ENCODE measurements at places on chromosomes 7 and 10.
A peak's percentile ranks its signal among the peaks of the same experiment; 100 is the strongest.

- no peak for DNase-seq
Observed at GRCh38 chr10:86186633-86187032, 180.0 kb downstream of the GRID1 start.

DNA sequence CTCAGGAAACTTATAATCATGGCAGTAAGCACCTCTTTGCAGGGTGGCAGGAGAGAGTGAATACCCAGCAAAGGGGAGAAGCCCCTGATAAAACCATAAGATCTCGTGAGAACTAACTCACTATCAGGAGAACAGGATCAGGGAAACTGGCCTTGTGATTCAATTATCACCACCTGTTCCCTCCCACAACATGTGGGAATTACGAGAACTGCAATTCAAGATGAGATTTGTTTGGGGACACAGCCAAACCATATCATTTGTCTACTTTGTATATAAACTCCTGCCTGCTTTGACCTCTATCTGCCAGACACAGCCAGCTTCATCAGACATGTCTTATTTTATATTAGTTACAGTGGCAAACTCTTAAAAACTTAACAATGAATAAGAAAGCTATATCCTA is 50.4 kb downstream of the ARMC3 start:
- peak; percentile 63 for DNase-seq

DNA sequence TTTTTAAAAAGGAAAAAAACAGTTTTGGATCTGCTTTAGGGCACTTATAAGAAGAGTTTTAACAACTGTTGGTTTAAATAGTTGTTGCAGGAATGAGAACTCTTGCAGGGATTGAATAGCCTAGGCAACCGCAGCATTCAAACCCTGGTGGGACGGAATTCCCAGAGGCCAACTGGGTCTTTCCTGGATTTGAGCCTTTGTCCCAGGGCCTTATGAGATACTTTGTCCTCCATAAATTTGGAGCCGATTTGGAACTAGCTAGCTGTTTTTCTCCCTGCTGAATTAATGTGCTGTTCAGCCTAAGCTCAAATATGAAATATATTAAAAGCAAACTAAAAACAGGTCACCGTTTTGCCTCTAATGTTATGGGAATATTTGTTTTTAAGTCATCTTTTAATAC is 109.6 kb downstream of the LRMDA start:
- DNase-seq: no peak

DNA sequence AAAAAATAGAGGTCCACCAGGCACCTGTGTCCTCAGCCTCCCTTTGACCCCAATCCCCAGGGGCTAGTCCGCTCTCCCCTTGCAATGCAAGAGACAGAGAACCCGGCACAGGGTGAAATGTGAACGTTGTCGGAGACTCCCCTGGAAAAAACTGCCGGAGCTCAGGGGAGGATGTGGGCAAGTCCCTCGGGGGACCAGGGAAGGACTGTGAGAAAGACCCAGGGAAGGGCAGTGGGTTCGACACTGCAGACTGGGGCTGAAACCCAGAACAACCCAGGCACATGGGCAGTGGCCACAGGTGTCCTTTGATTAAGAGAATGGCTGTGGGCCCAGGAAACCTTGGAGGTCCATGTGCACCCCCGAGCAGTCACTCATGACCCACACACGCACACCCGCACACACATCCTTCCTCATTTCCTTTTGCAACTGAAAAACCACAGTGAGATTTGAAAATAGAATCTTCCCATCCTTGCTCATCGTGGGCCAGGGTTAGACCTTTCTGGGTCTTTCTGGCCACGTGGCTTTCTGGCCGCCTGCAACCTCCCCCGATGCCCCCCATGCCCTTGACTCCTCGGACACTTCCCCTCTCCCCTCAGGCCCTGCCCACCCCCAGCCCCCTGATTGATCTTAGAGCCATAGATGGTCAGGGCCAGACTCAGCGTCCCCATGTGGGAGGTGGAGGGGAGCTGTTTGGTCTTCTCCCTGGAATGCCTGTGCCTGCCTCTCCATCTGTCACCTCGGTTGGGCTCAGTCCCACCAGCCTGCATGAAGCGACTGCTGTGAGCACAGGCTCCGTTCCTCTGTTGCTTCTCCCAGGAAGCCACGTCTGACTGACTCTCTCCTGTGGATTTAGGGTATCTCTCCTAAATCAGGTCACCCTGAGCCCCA is 7.9 kb downstream of the LAT2 start:
- DNase-seq: no peak

DNA sequence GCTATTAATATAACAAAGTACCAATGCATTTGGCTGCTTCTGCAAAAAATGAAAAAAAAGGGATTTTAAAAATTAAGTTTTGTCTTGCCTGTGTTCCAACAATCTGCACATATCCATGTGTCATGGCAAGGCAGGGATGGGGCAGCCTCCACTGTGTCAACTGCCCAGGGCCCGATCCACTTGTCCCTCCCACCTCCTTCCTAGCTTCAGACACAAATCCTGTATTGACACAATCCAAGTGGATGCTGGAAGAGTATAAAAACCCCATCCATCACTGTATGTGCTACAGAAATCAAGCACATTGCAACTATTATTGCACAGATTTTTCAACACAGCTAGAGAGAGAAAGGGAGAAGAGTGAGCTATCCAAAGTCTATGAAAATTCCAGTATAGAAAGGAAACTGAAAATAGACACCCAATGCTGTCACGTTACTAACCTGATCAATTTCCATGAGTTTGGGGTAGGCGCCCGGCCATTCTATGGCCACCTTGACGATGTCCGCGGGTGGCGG is 106.4 kb downstream of the ELMO1 start:
- no peak for DNase-seq

GRCh38 chr10:24518981-24519597 is 204.6 kb downstream of the ARHGAP21 start:
- peak; percentile 43 for DNase-seq

- no peak for DNase-seq
Observed at GRCh38 chr7:133369130-133369529, 116.3 kb downstream of the EXOC4 start.

DNA sequence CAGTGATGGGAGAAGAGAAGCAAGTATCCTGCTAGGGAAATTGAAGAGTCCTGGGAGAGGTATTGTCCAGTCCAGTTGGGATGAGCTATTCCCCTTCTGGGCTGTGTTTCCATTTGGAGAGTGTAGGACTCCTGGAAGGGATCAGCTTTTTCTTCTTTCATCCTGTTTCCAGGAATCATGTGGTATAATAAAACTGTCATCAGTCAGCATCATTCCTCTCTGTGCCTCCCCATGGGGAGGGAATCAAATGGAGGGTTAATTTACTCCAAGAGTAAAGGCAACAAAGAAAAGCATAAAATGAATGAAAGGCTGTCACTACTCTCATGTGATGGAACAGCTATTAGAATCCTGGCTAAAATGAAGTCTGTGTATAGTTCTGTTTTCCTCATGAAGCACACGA is 429.9 kb downstream of the SORCS3 start:
- DNase-seq: no peak

DNA sequence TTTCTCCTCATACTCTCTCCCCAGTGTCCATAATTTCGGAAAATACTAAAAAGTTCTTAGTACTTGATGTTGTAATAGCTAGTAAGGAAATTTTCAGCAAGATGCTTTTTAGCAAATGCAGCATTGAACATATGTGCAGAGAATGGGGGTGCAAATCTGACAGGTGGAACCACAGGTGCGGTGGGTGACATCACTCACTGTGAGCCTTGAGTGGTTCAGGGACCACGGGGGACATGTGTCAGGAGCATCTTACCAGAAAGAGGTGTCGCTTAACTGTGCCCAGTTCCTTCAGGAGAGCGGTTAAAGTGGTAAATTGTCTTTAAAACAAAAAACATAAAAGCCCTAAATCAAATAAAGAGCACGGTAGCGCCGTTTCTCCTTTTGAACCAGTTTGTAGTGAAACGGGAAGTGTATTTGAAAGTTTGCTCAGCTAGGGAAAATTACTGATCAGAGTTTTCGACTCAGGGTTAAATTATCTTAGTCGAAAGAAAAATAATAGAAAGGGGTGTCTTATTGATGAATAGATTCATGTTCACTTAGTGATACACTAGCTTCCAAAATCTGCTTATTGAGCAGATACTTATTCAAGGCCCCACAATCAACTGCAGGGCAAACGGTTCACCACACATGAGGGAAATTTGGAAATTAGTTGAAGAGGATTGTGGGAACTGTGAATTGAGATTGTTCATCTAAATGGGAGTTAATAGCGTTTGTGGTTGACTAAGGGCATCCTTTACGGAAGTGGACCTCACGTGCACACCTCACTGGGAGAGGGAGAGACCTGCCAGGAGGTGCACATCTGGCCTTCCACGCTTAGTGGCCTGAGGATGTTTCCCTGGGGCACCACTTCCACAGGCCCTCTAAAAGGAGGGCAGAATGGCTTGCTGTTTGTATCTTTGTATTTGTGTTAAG is 12.7 kb downstream of the CUL1 start:
- no peak for DNase-seq

- peak; percentile 14 for DNase-seq
Observed at GRCh38 chr10:6621536-6621935, 41.5 kb upstream of the PRKCQ start.

DNA sequence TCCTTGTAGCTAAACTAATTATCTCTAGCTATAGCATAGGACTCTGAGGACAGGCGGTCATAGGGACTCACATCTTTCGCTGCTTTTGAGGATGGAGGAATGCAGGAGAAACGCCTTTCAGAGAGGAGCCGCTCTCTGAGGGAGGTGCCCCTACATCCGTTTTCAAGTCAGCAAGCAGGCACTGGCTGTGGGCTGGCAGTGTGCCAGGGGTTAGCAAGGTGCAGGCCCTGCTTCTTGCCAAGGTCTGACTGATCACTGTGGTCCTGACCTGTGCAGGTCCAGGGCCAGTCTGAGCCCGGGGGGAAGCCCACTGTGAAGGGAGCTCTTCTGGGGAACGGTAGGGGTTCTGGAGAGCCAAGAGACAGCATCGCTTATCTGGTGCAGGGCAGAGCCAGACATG is 89.4 kb downstream of the SH3PXD2A start:
- no peak for DNase-seq

DNA sequence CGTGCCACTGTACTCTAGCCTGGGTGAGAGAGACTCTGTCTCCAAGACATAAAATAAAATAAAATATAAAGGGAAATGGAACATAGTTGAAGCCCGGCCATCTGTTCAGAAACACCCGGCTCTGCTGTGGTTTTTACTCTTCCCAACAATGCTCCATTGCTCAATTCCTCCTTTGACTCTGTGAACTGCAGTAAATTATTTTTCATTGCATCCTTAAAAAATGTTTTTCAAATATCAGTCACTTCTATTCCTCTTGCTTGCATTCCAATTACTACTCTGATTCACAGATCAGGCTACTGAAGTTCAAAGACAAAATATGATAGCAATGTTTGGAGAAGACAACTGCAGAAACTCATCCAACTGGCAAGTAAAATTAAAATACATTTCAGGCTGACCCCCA is 983.0 kb downstream of the SORCS1 start:
- no peak for DNase-seq

DNA sequence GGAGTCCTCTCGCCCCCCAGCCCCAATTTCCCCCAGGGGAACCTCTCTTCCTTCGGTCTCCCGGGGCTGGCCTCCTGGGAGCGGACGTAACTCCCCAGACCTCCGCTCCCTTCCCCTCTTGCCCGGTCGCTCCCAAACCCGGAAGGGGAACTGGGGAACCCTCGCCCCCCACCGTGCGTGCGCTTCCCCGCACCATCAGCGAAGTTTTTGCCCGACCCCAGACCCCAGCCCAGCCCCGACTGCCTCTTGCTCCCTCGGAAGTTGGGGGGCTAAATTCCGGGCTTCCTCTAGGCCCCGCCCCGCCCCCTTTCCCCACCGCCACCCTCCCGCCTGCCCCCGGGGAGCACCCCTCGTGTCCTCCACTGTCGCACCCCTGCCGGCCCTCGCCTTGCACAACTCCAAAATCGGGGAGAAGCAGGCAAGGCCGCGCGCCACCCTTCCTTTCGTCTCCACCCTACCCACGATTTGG is 436 bp downstream of the GNB2 start:
- DNase-seq: peak; percentile 32

- DNase-seq: no peak
Observed at GRCh38 chr7:95963446-95963990, 191.2 kb downstream of the DYNC1I1 start.

- no peak for DNase-seq
Observed at GRCh38 chr7:127820732-127821085, 168.7 kb downstream of the SND1 start.

All from LHCN-M2 (cell line).